Activated T-helper 1 cell treated with anti-CD3 and anti-CD28 coated beads, Interleukin-12 subunit alpha, Interleukin-12 subunit beta, Interleukin-2, Interleukin-4 antibody, amounts not matched to agents 30 ng/mL and 10 ng/mL and 1 ng/mL, durations not matched to agents 14 hours and 24 hours and 36 hours (primary cell): ENCODE measurements at places on chromosomes 16 and 17. TPM values are rescaled to one million over a fixed set of nuclear protein-coding genes. Genes with fewer than 3 reads are reported as not detected.

The POLR3K gene
- 90.6 and 91.3 TPM in 2 replicates for total RNA-seq

The MMP28 gene
- not detected in 2 replicates for total RNA-seq

The SLC12A3 gene
- total RNA-seq, result not detected in 2 replicates

- H3K4me1 ChIP-seq, result no peaks in the 10 kb centered on the region
- no peak overlapping the region for H3K4me3 ChIP-seq
- DNase-seq, result no peak
- H3K27ac ChIP-seq, result no peak overlapping the region
- no peaks in the 10 kb centered on the region for H3K27me3 ChIP-seq
Observed at GRCh38 chr16:519425-519824, 8.1 kb upstream of the CAPN15 start.

DNA sequence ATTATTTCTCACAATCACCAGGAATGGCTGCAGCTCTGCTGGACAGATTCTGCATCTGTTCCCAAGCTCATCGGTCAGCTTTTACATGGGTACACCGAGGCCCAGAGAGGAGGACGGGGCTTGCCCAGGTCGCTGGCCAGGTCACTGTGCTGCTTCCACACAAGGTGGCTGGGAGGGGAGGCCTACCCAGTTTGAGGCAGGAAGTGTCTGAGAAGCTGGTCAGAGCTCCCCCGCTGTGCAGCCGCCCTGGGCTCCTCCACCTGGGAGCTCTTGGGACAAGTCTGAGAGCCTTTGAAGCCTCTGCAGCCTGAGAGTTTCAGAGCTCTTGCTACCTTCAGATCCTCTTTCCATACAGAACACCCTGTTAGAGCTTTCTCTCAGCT is 143.3 kb downstream of the CLEC16A start:
- peak overlapping the region; percentile 74 for H3K27ac ChIP-seq
- no peaks in the 10 kb centered on the region for H3K27me3 ChIP-seq
- no peak overlapping the region for H3K4me3 ChIP-seq
- peaks cover 20% of the 10 kb centered on the region for H3K36me3 ChIP-seq

DNA sequence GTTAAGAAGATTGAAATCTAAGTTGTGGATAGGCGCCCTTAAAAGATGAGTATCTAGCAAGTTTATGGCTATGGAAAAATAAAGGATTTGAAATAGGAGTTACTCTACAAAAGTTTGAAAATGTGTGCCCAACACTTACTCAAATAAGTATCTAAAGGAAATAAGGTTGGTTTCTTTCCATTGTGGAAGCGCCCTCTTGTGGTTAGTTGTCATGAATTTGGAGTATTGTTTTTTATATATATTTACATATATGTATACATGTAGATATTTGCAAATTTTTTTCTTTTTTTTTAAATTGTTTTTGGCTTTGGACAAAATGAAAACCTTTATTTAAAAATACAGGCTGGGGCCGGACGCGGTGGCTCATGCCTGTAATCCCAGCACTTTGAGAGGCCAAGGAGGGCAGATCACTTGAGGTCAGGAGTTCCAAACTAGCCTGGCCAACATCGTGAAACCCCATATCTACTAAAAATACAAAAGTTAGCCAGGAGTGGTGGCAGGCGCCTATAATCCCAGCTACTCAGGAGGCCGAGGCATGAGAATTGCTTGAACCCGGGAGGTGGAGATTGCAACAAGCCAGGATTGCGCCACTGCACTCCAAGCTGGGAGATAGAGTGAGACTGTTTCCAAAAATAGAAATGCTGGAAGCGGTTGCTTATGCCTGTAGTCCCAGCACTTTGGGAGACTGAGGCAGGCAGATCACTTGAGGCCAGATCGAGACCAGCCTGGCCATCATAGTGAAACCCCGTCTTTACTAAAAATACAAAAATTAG is 24.0 kb upstream of the VPS4A start:
- H3K4me3 ChIP-seq, result no peak overlapping the region
- peaks cover 5% of the 10 kb centered on the region for H3K4me1 ChIP-seq
- peaks cover 3% of the 10 kb centered on the region for H3K36me3 ChIP-seq
- peak; percentile 12 for DNase-seq
- no peak overlapping the region for H3K27ac ChIP-seq

DNA sequence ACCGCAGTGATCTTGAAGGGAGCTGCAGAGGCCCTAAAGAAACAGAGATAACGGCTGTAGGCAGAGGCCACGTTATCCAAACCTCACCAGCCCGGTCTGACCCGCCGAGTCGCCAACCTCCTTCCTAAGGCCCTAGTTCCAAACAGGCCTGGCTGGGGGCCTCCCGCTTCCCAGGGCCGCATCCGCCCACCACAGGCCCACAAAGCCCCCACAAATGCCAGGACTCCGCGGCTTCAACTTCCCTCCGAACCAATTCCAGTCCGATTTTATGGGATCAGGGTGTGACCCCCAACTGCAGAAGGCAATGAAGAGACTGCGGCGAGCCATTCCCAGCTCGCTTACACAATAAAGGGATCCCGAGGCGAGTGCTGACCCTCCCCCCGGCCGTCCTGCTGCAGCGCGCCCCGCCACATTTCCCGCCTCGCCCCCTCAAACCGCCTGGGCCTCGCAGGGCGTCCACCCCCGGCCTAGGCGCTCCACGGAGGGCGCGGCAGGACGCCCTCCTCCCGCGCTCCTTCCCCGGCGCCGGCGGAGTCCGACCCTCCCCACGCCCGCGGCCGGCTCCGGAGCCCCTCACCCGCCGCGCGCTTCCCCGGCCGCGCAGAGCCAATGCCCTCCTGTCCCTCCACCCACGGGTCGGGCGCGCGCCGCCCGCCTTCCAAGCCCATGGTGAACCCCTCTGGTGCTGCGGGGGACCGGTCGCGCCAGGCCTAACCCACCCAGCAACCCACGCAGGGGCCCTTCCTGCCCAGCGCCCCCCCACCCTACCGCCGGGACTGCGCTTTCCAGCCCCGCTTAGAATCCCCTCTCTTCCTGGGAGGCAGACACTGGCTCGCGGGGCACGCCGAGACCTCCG is 926 bp downstream of the MYH10 start:
- peaks cover 53% of the 10 kb centered on the region for H3K27me3 ChIP-seq
- H3K36me3 ChIP-seq, result no peaks in the 10 kb centered on the region
- H3K4me1 ChIP-seq, result peaks cover 18% of the 10 kb centered on the region
- no peak overlapping the region for H3K27ac ChIP-seq

GRCh38 chr17:44798356-44798755 is 31.7 kb downstream of the GJC1 start:
- DNase-seq, result no peak
- no peak overlapping the region for H3K27ac ChIP-seq
- H3K36me3 ChIP-seq, result no peaks in the 10 kb centered on the region
- peaks cover 7% of the 10 kb centered on the region for H3K4me1 ChIP-seq

DNA sequence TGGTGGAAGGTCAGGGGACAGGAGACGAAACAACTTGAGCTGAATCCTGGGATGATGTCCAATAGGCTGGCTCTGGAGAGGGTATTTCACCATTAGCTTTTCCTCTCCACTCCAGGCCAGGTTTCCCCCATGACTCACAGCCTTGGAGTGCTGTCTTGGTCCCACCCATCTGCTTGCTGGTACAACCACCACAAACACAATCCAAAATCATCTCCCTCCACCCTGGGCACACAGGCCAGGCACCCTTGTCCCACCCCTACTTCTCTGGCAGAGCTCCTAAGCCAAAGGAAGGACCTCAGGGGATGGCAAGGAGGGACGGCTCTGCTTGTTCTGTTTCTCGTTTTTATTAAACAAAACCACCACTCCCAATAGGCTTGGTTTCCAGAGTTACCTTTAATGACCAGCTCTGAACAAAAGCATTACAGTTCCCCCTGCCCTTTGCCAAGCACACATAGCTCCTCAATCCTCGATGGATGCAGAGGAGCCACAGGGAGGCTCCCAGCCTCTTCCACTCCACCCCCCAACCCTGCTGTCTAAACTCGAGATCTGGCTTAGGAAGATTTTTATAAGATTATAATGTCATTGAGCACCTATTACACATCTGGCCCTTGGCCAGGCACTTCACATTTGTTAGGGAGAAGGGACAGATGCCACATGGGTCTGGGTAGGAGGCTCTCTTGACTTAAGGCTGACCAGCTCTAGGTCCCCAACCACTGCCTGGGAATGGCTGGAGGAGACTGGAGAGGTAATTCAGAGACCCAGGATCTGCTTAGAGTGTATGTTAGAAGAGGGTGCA is 13.3 kb downstream of the CAVIN1 start:
- H3K4me3 ChIP-seq, result no peak overlapping the region
- no peak for DNase-seq
- H3K27me3 ChIP-seq, result peaks cover 4% of the 10 kb centered on the region
- no peak overlapping the region for H3K27ac ChIP-seq
- peaks cover 15% of the 10 kb centered on the region for H3K4me1 ChIP-seq

GRCh38 chr16:69613378-69614154 is 47.8 kb downstream of the NFAT5 start:
- peaks cover 23% of the 10 kb centered on the region for H3K4me1 ChIP-seq
- DNase-seq, result no peak
- H3K4me3 ChIP-seq, result no peak overlapping the region
- H3K36me3 ChIP-seq, result peaks cover 17% of the 10 kb centered on the region
- peak overlapping the region; percentile 29 for H3K27ac ChIP-seq
